ENCODE measurements at places on chromosomes 2 and 18.

GRCh38 chr2:119179202-119179601 is 20.7 kb upstream of the C1QL2 start:
- DNase-seq, result no peak

GRCh38 chr2:150939087-150939486 is 322.6 kb downstream of the RBM43 start:
- DNase-seq, result no peak

DNA sequence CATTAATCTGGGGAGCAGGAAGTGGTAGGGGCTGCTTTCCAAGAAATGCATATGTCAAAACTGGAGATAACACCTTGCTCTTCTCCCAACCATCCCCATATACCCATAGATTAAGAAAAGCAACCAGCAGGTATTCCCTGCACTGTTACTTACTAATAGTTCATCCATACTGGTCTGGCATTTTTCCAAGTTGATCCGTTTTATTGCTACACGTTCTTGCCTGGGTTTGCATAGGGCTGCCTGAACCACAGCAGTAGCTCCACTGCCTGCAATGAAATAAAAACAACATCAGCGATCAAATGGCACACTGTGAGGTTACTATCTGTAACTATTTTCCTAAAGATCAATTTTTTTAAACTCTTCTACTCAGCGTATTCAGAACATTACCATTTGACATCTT is 65.6 kb downstream of the STK39 start:
- no peak for DNase-seq

DNA sequence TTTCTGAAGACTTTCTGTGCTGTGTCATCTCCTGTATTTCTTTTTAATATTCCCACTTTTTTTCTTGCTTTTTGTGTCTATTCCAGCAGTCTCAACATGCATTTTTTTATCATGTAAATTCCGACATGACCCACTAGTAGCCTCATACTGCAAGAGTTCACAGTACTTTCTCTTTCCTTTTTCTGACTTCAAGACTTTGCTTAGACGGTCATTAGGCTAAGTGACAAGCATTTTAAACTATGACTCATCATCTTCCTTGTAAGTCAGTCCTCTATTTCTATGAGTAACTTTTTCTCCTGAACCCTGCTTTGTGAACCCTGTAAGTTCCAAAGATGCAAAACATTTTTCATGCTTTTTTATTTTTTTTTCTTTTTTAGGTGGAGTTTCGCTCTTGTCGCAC is 381.2 kb downstream of the TXNL1 start:
- DNase-seq, result no peak

DNA sequence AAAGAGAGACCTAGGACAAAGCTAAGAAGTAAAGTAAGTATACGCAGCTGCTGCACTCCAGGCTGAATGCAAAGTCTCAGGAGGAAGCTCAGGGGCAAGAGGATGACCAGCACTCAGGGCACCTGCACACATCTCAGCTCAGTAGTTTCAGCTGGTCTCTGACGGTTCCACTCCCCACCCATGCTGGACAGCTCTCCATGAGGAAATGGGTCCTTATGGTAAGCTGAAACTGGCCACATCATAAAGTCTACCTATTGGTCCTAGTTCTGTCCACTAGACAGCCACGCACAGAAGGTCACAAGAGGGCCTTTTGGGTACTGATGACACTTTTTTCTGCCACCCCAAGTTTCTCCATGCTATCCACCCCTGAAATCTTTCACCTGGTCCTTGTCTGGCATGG is 215.3 kb downstream of the TTC32 start:
- no peak for DNase-seq

DNA sequence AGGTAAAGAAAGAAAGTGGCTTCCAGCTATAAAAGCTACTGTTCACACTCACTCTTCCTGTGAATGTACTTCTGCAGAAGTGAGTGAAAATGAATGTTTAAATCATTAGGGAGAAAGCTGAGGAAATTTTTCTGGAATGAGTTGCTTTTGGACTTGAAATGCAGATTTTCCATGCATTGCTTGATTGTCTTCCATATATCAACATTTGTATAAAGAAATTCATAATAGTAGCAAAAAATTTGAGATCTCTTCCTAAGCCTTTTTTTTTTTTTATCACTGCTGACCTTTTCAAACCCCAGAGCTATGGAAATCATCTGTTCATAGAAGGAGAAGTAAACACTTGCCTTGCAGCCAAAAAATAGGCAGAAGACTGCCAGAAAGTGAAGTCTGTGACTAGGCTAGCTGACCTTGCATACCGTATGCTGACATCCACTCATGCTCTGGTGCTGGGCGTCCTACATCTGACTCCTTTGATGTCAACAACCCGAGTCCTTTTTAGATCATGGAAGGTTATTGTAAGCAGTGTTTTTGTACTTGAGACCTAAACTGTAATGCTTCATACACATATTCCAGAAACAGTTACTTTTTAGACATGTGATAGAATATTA is 154.5 kb upstream of the RASGRP3 start:
- DNase-seq, result no peak

DNA sequence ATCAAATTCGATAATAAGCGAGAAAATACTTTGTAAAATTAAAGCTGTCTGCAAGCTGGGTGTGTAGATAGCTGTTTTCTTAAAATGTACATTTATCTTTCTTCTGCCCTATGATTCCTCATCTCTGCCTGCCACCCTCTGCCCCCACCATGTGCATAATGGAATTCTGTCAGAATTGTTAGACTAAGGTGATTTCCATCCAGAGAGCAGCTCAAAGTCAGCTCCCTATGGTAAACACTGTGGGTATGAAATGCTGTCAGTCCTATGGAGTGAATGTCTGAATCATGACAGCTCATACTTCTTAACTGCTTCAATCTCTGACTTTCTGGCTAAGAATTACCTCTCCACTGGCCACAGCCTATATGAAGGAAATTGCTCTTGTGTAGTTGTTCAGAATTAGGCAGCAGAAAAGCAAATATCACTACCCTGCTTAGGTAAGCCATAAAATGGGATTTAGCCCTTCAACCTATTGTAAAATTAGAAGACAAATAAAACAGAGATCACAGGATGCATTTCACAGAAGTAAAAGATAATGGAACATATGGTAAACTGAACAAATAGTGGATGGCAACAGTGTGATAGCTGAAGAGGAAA is 137.7 kb downstream of the CD8B2 start:
- DNase-seq, result no peak

GRCh38 chr2:166539340-166540162 is 45.5 kb upstream of the SCN7A start:
- peak; percentile 59 for DNase-seq

Measured in neural crest cell (in vitro differentiated cells).